ENCODE measurements at places on chromosomes 2 and 18. TPM values are rescaled to one million over a fixed set of nuclear protein-coding genes. Genes with fewer than 3 reads are reported as not detected.

DNA sequence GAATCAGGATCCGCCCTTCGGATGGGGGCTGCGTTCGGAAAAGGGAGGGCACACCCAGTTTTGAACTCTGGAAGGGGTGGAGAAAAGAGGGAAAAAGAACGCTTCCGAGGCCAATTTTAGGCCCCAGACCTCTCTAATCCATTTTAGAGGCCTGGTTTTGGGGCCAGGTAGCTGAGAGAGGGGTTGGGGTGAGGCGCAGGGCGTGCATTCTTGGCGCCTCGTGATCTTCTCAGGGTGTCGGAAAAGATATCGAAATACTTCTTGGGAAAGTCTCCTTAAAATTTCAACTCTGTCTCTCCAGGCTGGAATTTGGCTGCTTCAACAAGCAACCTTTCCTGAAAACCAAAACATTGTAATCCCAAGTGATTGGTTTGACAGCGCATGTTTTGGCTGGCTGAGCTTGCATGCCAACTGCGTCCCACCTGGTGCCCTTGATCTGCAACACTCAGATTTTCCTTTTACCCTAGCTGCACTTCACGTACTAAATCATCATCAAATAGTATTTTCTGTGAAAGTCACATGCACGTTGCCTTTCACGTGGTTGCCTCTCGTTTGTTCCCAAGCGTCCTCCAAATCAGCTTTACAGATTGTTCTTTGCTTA, 864 bp upstream of the XPO1 start:
- peak; percentile 43 for DNase-seq

- no peak for DNase-seq
Measured at GRCh38 chr2:51149725-51150124, 117.8 kb upstream of the NRXN1 start.

DNA sequence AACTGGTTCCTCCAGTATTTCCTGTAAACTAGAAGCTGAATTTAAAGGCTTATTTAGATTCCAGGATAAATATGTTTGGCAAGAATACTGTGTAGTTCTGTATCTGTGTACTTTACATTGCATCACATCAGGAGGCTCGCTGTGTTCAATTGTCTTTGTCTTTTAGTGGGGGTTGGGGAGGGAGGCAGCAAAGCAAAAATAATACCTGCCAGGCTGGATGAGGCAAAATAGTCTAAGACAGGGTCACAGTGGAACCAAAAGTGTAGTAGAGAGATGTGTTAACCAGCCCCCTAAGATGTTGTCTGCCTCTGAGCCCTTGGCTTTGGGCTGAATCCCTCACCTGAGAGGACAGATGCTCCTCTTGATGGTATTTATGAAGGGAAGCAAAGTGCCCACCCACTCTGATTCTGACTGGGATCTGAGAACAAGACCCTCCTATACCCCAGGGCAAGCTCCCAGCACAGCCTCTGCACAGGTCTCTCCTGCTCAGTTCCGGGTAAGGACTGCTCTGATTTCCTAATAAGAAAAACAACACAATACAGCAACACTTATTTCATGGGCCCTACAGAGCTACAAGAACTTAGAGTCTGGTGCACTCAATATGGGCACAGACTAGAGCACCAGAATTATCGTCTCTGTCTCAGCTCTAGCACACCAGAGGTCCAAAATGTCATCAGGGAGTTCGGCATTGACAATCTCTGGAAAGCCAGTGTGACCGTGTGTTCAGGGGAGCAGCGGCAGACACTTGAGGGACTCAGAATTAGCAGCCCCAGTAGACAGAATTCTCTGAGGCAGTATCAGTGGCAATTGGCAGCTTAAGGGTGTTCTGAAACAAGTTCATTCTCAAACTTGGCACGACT, 7.2 kb upstream of the AFTPH start:
- no peak for DNase-seq

DNA sequence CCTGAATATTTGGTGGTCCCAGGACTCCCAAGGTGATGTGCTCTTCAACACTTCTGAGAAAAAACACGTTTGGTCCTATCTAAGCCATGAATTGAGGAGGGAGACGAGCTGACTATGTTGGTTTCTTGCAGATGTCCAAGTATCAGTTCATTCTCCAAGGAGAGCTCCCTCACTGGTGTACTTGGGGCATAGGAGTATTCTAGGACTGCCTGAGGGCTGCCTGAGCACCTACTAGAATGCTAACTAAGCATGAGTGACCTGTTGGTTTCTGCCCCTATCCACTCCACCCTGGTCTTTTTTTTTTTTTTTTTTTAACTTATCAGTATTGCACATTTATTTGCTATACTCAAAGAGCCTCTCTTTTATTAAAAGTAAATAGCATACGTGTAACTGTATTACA, 200.5 kb upstream of the FANCL start:
- no peak for DNase-seq

GRCh38 chr2:12714391-12715221, 2.1 kb upstream of the TRIB2 start:
- DNase-seq = peak; percentile 59

- DNase-seq = peak; percentile 39
Measured at GRCh38 chr2:74379851-74380789, at the start of gene DCTN1. Gene DCTN1, minus strand, starts transcription at chr2:74380311. Its CDS starts 274 bp downstream, at chr2:74380037.

DNA sequence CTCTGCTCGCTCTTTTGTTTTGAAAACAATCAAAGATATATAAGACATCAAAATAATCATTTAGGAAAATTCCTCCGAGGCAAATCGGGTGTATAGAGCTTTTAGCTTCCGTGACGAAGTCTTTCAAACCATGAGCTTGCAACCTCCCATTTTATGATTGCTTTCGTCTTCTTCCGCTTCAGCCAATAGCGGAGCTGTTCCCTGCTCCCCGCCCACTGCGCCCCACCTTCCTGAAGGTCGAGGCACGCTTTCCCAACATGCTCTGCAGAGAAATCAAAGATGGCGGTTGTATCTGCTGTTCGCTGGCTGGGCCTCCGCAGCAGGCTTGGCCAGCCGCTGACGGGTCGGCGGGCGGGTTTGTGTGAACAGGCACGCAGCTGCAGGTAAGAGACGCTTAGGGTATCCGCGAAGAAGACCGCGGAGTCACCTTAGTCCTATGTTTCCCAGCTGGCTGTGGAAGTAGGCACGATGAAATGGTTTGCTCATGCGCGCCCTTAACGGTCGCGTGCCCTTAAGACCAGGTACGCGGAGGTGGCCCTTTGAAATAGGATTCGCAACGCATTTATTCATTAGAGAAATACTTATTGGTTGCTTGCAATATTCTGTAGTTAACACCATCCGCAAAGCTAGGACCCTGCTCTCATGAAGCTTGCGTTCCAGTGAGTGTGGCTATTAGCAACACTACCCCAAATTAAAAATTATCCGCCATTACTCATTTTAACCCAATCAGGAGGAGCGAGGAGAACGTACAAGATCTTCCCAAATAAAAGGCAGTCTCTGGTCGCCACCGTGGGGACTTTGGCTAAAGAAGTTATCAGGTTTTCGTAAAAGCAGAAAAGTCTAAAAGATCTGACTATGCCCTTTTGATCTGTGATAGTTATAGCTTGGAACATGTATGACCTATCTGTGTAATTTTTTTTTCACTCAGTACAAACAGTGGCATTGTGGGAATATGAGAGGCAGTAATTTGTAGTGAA, at the start of gene PTCD3:
Gene PTCD3, plus strand, starts transcription at position 267 of the 977 bp plus-strand sequence. Its CDS starts 13 bp downstream, at position 280.
- DNase-seq = peak; percentile 94

- DNase-seq = no peak
Measured at GRCh38 chr18:77003316-77003715, 129.3 kb downstream of the MBP start.

DNA sequence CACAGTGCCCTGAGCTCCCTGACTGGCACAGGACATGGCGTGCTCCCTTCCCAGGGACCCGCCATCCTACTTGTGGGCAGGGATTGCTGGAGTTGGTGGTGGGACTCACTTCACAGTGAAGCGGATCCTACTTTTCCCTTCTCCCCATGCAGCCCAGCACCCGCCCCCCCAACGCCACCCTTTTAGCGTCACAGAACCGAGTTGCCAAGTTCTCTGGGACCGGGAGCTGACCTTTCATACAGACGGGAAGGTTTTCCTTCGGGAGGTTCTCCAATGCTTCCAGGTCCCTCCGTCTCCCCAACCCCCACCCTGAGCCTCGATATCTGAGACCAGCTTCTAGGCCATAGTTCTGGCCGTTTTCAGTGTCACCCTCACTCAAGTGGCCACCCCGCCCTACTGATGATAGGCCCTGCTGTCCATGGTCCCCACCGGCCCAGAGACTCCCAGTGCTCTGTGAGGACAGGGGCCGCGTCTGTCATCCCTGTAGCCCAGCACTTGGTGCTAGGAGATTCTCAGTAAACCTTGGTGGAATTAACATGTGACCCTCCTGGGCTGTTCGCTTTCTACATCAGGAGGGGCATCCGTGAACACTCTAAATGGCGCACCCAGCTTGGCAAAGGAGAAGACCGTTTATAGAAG, 1.6 kb upstream of the DNMT3A start:
- no peak for DNase-seq

- no peak for DNase-seq
Measured at GRCh38 chr18:21598726-21599584, 1.5 kb downstream of the ESCO1 start.

DNA sequence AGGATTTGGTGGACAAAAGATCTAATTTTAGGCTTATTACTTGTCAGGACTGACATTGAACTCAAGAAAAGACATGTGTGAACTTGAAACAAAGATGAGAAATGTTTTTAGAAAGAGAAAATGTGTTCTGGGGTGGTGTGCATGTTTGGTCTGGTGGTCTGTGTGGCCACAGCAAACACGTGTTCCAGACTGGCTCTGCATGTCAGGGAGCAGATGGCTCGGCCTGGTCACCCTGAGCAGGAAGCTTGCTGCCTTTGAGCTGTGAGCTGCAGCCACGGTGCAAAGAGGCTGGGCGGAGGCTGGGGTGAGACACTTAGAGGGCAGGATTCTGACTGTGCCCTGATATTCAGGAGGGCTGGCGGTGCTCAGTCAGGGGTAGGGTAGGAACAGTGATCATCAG, 186.1 kb downstream of the CTIF start:
- DNase-seq = no peak

DNA sequence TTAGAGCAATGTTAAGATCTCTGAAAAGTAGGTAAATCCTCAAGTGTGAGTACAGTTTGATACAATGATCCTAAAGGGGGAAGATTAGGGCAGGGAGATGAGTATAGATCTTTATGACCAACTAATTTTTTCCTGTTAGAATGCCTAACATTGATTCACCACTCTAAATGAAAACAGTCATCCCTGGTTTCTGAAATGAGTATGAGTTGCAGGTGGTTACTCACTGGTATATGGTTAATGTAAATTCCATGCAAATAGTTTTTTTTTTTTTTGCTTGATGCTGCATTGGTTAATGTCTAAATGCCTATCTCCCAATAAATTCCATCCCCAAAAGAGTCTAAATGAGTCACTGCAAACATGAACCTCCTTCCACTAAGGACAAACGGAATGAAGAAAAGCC, 55.0 kb upstream of the SERPINB2 start:
- DNase-seq = peak; percentile 10

- DNase-seq = no peak
Measured at GRCh38 chr2:137706786-137707613, 257.3 kb upstream of the HNMT start.

DNA sequence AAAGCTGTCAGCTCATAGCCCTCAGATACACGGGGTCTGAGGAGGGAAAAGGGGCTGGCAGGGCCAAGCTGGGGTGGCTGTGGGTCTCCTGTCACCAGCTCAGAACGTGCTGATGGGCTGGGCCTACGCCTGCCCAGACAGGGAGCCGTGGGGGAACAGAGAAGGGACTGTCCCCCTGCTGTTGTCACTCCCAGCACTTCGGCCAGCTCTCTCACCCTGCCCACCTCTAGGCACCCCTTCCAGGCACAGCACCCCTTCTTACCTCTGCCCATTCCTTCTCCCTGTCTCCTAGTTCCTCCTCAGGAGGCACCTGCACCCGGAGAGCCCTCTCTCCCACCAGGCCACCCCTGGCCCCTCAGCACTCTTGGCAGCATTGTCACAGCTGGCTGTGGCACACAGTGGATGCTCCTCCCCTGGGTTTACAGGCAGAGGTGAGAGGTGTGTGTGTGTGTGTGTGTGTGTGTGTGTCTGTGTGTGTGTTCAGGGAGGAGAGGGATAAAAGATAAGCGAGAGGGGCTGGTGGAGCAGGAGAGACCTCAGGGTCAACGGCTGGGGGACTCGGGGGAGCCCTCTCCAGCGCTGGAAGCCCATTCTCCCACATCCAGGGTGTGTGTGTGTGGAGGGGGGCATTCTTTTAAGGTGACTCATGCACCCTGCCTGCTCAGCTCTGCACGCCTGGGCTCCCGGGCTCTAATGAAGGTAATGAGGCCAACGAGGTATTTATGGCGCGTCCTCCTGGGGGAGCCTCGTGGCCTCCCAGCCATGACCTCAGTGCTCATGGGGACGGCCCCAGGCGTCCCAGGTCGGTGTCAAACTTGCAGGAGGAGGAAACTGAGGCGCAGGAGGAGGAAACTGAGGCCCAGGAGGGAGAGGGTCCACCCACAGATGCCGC, 66.1 kb upstream of the SMAD7 start:
- DNase-seq = peak; percentile 83

DNA sequence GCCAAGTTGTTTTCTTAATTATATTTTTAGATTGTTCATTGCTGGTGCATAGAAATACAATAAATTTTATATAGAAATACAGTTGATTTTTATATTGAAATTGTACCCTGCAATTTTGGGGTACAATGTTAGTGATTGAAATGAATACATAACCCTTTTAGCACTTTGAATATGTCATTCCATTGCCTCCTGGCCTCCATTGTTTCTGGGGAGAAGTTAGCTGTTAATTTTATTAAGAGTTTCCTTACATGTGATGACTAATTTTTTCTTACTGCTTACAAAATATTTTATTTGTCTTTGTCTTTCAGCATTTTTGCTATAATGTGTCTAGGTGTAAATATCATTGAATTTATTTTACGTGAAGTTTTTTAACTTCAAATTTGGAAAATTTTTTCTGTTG, 176.5 kb upstream of the DCC start:
- DNase-seq = no peak

GRCh38 chr18:51007790-51008139, 22.2 kb upstream of the SMAD4 start:
- DNase-seq = no peak

- DNase-seq = no peak
Measured at GRCh38 chr2:95240091-95240490, 32.8 kb downstream of the ZNF892 start.

DNA sequence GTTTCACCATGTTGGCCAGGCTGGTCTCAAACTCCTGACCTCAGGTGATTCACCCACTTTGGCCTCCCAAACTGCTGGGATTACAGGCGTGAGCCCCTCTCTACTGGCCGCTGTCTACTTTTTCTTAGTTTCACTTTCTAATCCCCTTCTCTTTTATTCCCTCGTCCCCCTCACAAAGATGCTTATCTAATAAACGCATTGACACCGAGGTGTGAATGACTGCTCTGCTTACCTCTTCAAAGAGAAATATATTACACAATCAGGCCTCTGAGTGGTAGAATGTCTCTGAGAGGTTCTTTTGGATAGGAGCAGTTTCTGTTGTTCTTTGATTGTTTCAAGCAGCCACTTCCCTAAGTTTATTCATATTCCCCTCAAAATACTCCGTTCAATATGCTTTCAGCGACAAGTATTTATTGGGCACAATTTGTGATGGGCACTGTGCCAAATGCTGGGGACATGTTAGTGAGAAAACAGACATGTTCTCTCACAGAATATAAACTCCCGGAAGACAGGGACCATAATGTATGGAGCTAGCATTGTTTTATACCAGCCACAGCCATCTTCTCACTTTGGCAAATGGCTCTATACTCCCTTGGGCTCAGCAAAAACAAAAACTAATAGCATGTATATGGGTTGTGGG, 34.7 kb upstream of the RAPH1 start:
- DNase-seq = no peak

The TNFRSF11A gene
- total RNA-seq = 3.4 TPM

The CTIF gene
- total RNA-seq = 9.8 TPM

The COL4A4 gene
- total RNA-seq = 0.41 TPM

The HOXD8 gene
- 11.6 TPM for total RNA-seq

The AOX1 gene
- 8.4 TPM for total RNA-seq

The GRHL1 gene
- 0.57 TPM for total RNA-seq

The DPP10 gene
- not detected for total RNA-seq

The DHRS9 gene
- total RNA-seq = not detected

All from A172 (cell line).